ENCODE measurements at places on chromosomes 2 and 18.

GRCh38 chr2:185245806-185246205, 492.8 kb upstream of the FSIP2 start:
- DNase-seq: no peak

GRCh38 chr2:38178556-38179419, 102.8 kb upstream of the CYP1B1 start:
- no peak for DNase-seq

DNA sequence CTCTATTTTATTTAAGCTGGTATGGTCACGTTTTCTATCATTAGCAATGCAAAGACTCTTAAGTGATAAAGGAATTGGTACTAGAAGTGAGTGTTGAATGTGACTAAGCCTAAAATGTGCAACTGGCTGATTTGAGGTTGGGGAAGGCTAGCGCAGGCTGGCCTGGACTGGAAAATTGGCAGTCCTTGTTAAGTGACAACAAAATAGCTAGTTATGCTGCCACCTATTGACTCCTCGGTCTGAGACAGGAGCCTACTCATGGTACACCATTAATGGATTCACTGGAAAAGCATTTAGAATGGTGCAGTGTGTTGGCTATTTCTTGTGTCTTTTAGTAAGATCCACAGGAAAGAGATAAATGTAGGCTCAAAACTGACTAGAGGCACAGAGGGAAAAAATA, 5.7 kb upstream of the WIPF1 start:
- no peak for DNase-seq

DNA sequence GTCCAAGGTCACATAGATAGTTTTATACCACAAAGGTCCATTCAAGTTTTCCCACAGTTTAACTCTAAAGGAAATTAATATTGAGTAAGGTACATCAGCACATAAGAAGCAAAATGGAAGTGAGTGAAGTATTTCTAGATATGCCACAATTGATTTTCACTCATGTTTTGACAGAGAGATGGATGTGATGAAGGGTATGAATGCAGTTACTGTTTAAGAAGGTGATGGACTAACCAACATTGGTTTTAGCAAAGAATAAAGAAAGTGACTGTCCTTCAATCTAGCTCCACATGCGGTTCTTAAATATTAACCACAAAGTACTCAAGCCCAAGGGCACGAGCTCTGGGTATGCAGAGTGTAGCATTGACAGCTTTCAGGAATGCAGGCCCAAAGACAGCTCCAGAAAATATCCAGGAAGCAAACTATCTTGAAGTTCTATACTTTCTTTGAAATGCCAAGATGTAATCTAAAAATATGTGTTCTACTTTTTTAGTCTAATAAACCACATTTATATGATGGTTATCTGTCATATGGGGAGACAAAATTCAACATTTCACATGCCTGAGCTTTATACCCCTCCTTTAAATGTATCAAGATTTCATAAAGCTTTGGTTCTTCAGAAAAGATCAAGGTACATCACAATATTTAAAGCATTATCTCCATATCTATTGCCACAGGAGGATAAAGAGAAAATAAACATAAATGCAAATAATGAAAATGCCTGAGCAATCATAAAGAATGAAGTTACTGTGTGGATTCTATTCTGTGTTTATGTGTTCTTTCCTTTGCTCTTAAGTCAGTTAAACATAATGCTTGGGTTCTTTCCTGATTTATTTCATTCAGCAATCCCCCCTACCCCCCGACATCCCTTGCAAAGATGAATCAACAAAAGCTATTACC, 6.7 kb upstream of the SCN1A start:
- DNase-seq: no peak

DNA sequence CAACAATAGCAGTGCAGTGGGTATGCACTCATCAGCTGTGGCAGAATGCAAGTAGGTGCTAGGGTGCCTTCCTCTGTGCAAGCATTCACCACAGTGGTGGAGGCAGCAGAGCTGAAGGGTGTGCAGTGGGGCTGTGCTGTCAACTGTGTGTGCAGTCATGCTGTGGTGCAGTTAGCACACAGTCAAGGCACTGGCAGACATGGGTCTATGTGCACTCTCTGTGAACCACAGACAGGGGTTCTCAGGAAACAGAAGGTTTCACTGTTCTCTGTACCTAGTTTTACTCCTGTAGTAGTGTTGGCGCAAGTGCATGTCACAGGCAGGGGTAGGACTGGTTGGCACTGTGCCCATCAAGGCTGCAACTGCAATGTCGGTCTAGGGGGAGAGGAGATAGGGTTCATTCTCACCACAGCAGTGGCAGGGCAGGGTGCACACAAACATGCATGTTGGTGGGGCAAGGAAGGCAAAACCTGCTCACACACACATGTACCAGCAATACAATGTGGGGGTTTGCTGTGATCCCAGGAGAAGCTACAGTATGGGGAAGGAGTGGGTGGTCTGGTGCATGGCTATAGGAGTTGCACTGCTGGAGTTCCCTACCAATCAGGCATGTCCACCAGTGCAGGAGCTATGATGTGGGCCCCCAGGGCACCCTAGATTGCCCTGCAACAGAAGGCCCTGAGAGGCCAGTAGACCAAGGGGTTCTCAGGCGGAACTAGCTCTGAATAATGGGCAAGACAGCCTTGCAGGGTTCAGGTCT, 242.7 kb upstream of the DDX18 start:
- no peak for DNase-seq

DNA sequence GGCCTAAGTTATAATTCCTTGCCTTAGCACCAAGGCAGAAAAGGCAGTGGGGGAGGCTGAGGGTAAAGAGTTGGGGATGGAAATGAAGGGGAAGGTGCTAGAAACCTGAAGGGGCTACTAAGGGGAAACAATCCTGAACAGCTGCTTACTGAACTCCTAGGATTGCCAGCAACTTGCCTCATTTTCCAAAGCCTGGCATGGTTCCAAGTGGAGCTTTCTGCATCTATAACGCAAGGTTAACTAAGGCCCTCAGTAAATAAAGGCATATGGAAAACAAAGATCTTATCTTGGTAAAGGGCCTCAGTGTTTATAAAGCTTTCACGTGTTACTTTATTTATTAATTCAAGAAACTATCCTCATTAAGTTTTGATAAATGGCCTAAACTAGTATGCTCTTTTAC, 10.9 kb downstream of the MEP1B start:
- no peak for DNase-seq
